COR-L47 (cell line): ENCODE measurements at places on chromosomes 12 and 14.

DNA sequence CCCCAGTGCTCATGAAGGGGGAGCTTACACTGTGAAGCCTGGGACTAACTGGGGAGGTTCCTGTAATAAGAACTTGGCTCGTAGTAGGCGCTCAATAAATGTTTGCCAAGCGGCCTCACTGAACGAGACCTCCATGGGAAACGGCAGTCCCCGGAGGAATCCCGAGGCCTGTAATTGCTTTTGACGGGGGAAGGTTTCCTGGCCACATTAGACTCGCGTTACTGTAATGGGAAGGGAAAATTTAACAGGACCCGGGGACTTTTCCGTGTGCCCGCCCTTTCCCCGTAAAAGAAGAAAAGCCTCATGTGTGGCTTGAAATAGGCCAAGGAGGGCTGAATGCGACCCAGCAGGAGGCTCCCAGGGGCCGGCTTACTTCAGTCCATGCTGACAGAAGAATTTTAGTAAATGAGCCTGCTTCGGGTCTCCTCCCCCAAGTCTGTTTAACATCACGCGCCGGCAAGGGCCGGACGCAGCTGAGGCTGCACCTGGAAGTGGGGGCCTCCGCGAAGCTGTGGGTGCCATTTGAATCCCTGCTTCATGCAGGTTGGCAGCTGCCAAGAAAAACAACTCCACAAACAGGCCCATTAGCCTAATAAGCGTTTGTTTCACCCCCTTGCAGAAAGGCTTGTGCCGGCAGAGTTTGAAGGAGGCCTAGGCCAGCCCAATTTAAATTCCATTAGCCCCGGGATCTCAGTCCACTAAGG lies 39.8 kb upstream of the PWP1 start:
- peak; percentile 73 for DNase-seq

DNA sequence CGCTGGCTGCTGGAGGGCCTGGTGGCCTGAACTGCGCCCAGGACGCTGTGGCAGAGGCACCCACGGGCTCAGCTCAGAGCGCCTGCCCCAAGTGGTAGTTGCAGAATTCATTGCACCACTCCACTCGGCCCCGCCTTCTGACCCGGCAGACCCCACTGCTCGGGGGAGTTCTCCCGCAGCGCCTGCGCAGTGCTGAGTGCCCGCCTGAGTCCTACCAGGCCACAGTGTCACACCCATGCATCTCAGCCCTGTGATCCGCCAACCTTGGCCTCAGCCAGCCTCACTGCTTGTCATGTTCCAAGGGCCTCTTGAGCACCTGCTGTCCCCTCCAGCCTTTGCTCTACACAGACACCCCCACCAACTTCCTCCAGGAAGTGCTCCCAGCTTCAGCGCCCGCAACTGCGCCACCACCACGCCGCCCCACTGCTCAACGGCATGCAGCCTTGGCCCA lies 12.2 kb downstream of the DEGS2 start:
- no peak for DNase-seq

DNA sequence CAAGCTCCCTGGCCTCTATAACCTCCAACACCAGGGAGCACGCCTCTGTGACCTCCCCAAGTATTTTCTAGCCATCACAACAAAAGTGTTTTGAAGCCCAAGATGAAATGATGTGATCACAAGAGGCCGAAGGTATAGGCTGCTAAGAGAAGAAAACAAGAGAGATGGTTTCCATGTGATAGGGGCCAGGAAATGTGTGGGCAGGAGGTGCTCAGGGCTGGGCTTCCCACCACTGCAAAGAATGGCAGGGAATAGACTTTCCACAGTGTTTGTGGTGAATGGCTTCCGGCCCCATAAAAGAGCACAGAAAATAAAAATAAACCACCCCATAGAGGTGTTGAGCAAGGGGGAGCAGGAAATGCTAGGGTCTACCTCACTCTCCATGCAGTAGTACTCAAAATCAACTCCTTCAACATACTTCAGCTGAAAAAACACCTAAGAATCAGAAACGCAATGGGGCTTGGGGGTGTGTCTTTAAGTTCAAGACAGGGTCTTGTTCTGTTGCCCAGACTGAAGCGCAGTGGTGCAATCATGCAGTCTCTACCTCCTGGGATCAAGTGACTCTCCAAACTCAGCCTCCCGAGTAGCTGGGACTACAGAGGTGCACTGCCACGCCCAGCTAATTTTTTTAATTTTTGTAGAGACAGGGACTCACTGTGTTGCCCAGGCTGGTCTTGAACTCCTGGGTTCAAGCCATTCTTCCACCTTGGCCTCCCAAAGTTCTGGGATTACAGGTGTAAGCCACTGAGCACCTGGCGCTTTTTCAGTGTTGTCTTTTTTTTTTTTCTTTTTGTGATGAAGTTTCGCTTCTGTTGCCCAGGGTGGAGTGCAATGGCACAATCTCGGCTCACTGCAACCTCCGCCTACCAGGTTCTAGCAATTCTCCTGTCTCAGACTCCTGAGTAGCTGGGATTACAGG lies 27.1 kb downstream of the DAD1 start:
- DNase-seq: no peak

DNA sequence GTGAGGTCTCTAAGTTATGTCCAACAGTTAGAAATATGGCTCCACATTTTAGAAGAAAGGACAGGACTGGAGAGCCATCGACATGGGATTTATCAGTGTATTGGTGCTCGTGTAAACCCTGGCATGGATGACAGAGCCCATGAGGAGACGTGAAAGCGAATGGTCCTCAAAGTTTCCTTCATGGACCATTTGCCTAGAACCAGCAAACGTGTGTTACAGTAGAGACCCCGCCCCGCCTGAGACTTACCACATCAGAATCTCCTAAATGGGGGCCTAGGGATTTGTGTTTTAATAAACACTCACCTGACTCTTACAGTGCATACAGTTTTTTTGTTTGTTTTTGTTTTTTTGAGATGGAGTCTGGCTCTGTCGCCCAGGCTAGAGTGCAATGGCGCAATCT lies 12.2 kb downstream of the EVL start:
- no peak for DNase-seq

- DNase-seq: no peak
These were observed 5.5 kb upstream of the SCARB1 start for GRCh38 chr12:124869059-124869665.

DNA sequence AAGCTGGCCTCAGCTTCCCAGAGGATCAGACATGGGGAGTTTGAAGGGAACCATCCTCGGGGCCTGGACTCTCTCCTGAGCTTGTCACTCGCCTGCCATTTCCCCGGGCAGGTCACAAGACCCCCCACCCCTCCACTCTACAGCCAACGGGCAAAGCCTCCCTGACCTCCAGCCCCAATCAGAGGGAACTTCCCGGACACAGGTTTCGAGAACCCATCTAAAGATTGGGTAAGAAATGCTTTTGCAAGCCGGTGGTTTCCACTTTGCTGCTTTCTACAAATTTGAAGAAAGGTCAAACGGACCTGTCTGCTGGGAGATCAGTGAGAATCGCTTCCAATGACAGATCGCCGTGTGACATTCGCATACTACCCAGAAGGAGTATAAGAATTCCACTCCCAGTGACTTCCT lies 89.6 kb downstream of the SCARB1 start:
- DNase-seq: no peak

DNA sequence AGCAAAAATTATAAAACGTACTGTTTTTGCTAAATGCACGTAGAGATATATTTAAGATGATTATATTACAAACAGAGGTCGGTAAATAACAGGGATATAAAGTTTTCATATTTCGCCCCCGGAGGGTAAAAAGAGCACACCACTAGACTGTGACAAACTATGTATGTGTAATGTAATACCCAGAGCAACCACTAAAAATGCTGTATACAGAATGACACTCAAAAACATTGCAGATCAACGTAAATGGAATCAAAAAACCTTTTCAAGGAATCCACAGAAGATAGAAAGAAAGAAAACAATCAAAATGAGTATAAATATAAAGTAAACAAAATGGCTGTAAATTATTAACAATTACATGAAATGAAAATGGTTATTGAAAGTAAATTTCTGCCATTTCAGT lies 37.6 kb upstream of the PRB4 start:
- DNase-seq: no peak

- no peak for DNase-seq
These were observed 9.7 kb downstream of the TOX4 start for GRCh38 chr14:21486640-21487087.

- no peak for DNase-seq
These were observed 336.2 kb upstream of the GARIN6 start for GRCh38 chr12:99311373-99311772.

DNA sequence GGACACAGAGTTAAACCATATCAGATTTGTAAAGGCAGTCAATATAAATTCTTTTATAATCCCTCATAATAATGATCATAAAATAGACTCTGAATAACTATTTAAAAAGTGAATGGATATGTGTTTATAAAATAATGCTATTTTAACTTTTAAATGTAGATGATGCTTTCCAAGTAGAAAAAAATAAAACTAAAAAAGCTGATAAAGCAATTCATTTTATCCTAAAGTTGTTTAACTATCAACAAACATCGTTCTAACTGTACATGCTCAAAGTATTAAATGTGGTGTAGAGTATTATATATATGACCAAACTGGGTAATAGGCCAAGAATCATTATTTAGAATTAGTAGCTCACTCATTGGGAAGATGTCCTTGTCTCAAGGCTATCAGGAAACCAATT lies 248.3 kb upstream of the CLEC14A start:
- DNase-seq: no peak

DNA sequence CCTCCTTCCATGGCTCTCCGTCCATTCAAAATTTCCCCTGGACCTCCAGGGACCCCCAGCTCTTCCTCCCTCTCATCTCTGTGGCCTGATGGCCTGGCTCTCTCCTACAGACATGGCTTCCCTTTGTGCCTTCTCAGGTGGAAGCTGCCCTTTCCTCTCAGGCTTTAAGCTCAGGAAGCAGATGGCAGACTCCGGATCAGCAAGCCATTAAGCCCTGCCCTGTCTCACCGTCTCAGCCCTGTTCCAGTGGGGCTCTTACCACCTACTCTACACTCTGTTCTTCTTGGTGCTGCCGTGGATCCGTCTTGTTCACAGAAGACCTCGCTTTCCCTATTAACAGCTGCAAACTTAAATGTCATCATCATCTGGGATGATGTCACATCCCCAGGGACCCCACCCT lies 33.1 kb downstream of the NPC2 start:
- no peak for DNase-seq

DNA sequence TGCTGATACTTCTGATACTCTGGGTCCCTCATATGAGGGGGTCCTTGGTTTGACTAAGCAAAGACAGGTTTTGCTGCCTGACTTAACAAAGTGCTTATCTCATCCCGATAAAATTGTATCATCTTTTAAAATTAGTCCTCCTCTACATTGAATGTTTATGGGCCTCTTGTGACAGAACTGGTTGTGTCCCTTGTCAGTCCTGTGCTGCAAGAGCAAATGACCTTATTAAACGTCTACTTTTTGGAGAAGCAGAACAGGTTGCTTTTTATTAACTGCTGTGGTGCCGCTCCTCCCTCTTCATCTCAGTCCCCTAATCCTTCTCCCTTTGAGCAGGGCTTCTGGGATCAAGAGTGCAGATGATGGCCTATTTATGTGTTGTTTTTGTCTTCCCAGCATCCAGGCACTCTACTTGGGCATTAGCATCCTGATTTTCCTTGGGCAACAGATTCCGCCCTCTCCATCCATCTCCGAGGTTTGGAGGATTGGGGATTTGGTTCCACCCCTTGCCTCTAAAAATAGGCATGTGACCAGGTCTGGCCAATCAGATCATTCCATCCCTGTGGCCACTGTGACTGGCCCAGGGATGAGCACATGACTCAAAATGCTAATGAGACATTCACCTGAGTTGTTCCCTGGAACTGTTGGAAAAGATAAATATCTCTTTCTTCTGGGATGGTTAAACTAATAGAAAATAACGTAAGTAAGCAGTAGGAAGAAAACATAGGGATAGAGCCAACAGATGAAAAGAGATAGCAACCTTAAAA lies 2.9 kb upstream of the DENR start:
- DNase-seq: no peak

- DNase-seq: no peak
These were observed 71.8 kb upstream of the SLC35F4 start for GRCh38 chr14:57937676-57938075.

DNA sequence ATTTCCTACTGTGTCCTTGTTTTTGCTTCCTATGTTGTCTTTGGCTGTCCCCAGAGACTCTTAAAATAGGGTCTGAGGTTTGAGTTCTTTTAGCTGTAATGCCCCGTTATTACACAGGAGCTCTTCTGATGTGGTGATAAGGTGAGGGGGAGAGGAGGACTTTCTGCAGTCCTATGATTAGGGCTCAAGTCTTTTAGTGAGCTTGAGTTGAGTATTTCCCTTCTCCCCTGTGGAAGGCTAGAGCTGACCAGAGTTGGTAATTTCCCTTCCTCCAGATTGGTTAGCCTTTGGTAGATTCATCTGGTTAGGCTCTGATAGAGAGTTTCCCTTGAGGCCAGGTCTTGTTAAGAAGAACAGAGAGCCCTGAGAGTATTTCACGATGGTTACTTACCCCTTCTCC lies 4.3 kb upstream of the HIF1A start:
- DNase-seq: no peak

DNA sequence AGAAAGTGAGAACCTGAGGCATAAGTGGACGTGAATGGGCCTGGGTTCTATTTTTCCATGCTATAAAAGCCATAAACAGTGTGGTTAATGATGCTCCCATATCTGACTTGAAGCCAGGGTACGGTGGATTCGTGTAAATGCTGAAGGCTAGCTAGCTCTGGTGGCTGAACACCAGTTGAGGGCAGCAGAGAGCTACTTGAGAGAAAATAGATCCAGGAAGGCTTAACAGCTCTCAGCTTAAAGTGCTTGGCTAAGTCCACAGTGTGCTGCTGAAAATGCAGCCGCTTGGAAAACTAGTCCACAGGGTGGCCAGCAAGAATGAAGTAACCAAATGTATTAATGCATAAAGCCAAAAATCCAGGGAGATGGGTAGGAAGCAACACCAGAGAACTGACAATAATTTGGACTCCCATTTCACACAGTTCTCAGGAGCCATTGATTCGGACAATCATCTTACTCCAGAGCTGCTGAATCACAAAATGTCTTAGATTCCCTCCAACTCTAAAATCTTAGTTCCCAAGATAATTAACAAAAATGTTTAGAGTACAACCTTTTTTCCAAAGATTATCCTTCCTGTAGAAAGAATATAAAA lies 15.0 kb upstream of the FOXG1 start:
- DNase-seq: peak; percentile 84

DNA sequence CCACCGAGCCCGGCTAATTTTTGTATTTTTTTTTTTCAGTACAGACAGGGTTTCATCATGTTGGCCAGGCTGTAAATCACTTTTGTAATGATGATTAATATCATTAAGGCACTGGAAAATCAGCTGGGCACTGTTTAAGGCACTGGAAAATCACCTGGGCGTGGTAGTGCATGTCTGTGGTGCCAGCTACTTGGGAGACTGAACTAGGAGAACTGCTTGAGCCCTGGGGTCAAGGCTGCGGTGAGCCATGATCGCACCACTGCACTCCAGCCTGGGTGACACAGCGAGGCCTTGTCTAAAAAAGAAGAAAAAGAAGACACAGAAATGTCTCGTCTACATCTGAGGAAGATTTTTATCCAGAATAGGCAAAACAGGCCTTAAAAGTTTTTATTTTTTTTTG lies 12.7 kb downstream of the SLC11A2 start:
- no peak for DNase-seq

- no peak for DNase-seq
These were observed 477.5 kb downstream of the RMST start for GRCh38 chr12:97940105-97940504.
